Activated CD4-positive, alpha-beta T cell treated with anti-CD3 and anti-CD28 coated beads, Interleukin-2, amount 10 ng/mL, durations not matched to agents 7 days and 5 days (primary cell): ENCODE measurements at places on chromosomes 16 and 17. TPM values are rescaled to one million over a fixed set of nuclear protein-coding genes. Genes with fewer than 3 reads are reported as not detected.

Gene ICAM2
- total RNA-seq: 113 TPM

GRCh38 chr16:48865520-48865919, 255.5 kb upstream of the N4BP1 start:
- no peak for DNase-seq
- H3K27me3 ChIP-seq: no peaks in the 10 kb centered on the region
- no peak overlapping the region for H3K4me3 ChIP-seq
- H3K27ac ChIP-seq: no peak overlapping the region
- no peaks in the 10 kb centered on the region for H3K4me1 ChIP-seq

GRCh38 chr16:88886845-88887521, 20.5 kb upstream of the PABPN1L start:
- H3K4me1 ChIP-seq: peaks cover 5% of the 10 kb centered on the region
- DNase-seq: no peak
- H3K4me3 ChIP-seq: no peak overlapping the region
- H3K27me3 ChIP-seq: no peaks in the 10 kb centered on the region
- no peaks in the 10 kb centered on the region for H3K36me3 ChIP-seq

DNA sequence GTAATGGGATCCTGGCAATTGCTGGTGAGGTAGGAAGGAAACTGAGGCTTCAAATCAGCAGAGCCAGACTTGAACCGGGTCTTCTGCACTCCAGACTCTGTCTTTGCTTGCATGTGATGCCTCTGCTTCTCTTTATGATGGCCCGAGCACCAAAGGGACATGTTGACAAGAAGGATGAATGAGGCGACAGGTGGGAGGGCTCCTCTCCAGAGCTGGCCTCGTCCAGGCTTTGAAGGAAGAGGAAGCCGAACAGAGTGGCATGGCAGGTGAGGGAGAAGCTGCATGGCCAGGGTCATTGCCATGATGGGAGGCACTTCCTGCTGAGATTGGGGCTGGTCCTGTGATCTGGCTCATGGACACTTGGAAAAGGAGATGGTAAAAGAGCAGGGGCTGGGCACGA, 40.8 kb downstream of the AKAP1 start:
- H3K27ac ChIP-seq: no peak overlapping the region
- no peak overlapping the region for H3K4me3 ChIP-seq

GRCh38 chr17:75814900-75815373, 29.3 kb downstream of the UNC13D start:
- peaks cover 12% of the 10 kb centered on the region for H3K36me3 ChIP-seq
- peaks cover 6% of the 10 kb centered on the region for H3K4me1 ChIP-seq
- no peak for DNase-seq
- H3K4me3 ChIP-seq: no peak overlapping the region
- H3K27me3 ChIP-seq: no peaks in the 10 kb centered on the region

DNA sequence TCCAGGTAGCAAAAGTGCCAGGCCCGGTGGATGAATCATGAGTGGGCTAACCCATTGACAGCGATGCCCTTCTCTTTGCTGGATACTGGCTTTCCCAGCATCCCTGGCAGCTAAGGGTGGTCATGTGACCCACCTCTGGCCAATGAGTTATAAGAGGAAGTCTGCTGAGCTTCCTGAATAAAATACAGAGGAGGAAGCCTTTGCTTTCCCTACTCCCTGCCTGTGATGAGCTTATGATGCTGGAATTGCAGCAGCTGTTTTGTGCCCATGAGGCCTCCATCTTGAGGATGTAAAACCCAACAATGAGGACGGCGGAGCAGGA, 15.0 kb upstream of the ATP2A3 start:
- no peak overlapping the region for H3K27ac ChIP-seq
- peaks cover 19% of the 10 kb centered on the region for H3K4me1 ChIP-seq
- H3K27me3 ChIP-seq: no peaks in the 10 kb centered on the region
- no peak overlapping the region for H3K4me3 ChIP-seq

Gene CBX2
- total RNA-seq: 4.6 TPM

DNA sequence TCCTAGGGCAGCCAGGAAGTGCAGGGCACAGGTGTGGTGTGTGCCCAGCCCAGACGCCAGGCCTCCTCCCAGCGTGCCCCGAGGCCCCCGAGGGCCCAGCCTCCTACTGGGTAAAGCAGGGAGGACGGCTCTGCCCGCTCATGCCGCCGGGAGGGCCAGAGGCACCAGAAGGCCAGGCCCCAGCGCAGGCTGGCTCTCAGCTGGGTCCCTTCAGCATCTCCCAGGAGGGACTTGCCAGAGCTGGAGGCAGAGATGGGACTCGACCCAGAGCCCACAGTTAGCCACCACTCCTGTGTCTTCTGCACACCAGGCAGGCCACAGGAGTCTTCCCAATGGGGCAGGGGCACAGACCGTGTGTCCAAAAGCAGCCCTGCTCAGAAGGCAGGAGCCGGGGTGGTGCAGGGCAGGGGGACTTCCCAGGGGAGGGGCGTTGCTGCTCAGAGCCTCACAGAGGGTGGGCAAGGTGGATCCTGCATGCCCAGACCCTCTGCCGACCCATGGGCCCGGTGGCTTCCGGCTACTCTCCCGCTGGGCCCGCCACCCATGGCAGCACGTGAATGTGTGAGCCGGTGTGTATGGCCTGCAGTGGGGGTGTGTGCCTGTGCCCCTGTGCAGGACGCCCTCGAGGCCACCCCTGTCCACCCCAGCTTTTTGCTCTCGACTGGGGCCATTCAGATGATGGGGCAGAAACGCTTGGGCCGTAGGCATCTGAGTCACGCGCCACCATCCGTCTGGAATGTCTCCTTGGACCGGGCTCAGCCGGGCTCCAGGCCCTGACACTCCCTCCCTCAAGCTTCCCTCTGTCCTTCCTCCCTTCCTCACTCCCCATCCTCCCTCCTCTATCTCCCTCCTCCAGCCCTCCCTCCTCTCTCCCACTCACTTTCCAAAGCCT, 5.7 kb upstream of the ZNF469 start:
- H3K27ac ChIP-seq: no peak overlapping the region
- H3K4me1 ChIP-seq: no peaks in the 10 kb centered on the region
- H3K36me3 ChIP-seq: no peaks in the 10 kb centered on the region
- peaks cover under 1% of the 10 kb centered on the region for H3K27me3 ChIP-seq

Gene CDR2L
- total RNA-seq: 0.40 TPM

DNA sequence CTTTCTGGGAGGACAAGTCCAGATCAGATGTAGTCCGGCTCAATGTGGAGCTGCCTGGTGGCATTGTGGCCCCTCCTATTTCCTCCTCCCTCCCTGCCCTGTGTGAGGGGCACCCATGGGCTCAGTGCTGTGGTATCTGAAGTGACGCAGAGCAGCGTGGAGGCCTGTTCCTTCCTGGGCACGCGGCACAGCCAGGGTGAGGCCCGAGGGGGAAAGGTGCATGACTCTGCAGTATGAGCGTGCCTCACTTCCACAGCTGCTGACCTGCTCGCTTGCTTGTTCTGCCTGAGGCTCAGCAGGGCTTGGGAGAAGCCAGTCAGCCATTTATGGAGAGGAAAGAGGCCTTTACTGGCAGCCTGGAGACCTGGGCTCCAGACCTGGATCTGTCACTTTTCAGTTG, 11.7 kb downstream of the TMEM238L start:
- no peak for DNase-seq
- H3K36me3 ChIP-seq: no peaks in the 10 kb centered on the region
- H3K27ac ChIP-seq: no peak overlapping the region
- H3K4me3 ChIP-seq: no peak overlapping the region
- H3K27me3 ChIP-seq: no peaks in the 10 kb centered on the region

- peaks cover 1% of the 10 kb centered on the region for H3K4me1 ChIP-seq
- no peak overlapping the region for H3K4me3 ChIP-seq
- no peaks in the 10 kb centered on the region for H3K36me3 ChIP-seq
Measured at GRCh38 chr16:89046491-89046890, 47.2 kb upstream of the ACSF3 start.

- peaks cover 58% of the 10 kb centered on the region for H3K36me3 ChIP-seq
- no peak for DNase-seq
- no peaks in the 10 kb centered on the region for H3K27me3 ChIP-seq
- no peak overlapping the region for H3K4me3 ChIP-seq
- H3K4me1 ChIP-seq: peaks cover 39% of the 10 kb centered on the region
Measured at GRCh38 chr17:29713626-29714025, 90.9 kb upstream of the CORO6 start.

GRCh38 chr16:9077091-9077809, 14.2 kb upstream of the HAPSTR1 start:
- DNase-seq: no peak
- peak overlapping the region; percentile 80 for H3K27ac ChIP-seq
- no peaks in the 10 kb centered on the region for H3K27me3 ChIP-seq

Gene HAGHL
- 5.0 TPM for total RNA-seq

DNA sequence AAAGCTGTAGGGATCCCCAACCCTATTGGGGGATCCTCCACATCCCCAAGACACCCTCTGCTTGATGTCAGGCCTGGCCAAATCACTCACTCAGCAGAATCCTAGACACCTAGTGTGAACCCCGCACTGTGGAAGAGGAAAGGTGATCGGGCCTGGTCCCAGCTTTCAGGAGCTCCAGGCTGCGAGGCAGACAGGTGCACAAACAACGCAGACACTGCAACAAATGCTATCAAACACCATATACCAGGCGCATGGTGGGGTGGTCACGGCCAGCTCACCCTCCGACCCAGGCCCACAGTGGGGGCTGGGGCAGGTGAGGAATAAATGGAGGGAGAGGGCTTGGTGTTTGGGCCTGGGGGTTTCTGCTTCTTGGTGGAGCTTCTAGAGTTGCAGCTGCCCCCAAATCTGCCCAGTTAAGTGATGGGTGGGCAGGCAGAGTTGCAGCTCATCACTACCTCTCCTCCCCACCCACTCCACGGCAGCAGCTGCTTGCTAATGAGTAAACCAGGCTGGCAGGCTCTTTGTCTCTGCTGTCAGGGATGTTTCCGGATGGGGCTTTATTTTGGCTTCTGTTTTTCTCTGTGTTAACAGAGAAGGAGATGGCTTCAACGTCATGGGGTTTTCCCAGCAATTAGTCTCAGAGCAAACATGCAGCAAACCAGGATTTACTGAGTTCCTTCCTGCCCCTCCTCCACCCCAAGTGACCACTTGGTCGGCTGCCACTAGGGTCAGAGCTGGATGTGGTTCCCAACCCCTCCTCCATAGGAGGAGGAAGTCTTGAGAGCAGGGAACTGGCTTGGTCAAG, 46.6 kb downstream of the PECAM1 start:
- peaks cover 25% of the 10 kb centered on the region for H3K4me1 ChIP-seq
- H3K4me3 ChIP-seq: no peak overlapping the region
- no peaks in the 10 kb centered on the region for H3K27me3 ChIP-seq
- H3K27ac ChIP-seq: peak overlapping the region; percentile 66
- peaks cover 3% of the 10 kb centered on the region for H3K36me3 ChIP-seq

Gene ANKRD13B
- total RNA-seq: 12.8 TPM

Gene MT4
- not detected for total RNA-seq

GRCh38 chr17:37082985-37083384, 134.2 kb downstream of the AATF start:
- H3K27ac ChIP-seq: no peak overlapping the region
- DNase-seq: no peak
- H3K4me1 ChIP-seq: peaks cover 13% of the 10 kb centered on the region
- no peaks in the 10 kb centered on the region for H3K27me3 ChIP-seq
- peaks cover 10% of the 10 kb centered on the region for H3K36me3 ChIP-seq

Gene CDH13
- not detected for total RNA-seq

GRCh38 chr17:37802712-37803416, 58.0 kb upstream of the HNF1B start:
- H3K36me3 ChIP-seq: no peaks in the 10 kb centered on the region
- no peak for DNase-seq
- H3K27me3 ChIP-seq: peaks cover 17% of the 10 kb centered on the region
- H3K27ac ChIP-seq: no peak overlapping the region
- H3K4me3 ChIP-seq: no peak overlapping the region

DNA sequence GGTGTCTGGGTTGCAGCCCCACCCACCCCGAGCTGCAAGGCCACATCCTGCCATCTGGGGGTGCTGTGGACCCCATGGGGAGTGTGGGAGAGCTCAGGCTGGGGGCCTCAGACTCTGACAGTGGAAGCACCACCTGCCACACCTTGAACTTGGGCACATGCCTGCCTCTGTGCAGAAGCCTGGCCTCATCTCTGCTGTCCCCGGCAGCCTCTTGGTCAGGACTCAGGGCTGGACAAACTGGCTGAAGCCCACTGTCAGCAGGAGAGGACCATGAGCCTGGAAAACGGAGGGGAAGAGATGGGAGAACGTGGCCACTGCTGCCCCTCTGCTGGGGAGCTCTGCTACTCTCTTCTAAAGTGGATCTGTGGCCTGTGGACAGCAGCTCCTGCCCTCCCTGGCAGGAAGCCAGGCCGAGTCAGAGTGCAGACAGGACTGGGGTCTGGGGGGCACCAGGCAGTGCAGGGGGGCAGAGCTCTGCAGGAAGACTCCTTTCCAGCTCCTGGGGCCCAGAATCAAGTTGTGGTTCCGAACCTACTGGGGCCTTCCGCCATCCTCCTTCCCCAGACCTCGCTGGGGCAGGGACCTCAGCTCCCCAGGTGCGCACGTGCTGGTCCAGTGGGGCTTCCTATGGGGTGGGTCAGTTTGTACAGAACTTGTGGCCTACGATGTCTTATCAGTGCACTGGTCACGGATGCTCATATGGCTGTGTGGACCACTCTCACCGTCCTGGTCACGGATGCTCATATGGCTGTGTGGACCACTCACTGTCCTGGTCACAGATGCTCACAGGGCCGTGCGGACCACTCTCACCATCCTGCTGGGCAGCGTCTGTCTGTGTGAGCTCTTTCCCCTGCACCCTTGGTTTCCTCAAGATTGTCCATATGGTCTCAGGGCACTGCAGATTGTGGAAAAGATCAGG, 207.7 kb downstream of the LAT start:
- H3K4me1 ChIP-seq: no peaks in the 10 kb centered on the region
- no peak overlapping the region for H3K4me3 ChIP-seq
- DNase-seq: no peak
- no peak overlapping the region for H3K27ac ChIP-seq

GRCh38 chr16:19177111-19177739, 9.2 kb downstream of the SYT17 start:
- H3K36me3 ChIP-seq: no peaks in the 10 kb centered on the region
- no peaks in the 10 kb centered on the region for H3K4me1 ChIP-seq
- no peak for DNase-seq
- H3K4me3 ChIP-seq: no peak overlapping the region
- no peak overlapping the region for H3K27ac ChIP-seq

DNA sequence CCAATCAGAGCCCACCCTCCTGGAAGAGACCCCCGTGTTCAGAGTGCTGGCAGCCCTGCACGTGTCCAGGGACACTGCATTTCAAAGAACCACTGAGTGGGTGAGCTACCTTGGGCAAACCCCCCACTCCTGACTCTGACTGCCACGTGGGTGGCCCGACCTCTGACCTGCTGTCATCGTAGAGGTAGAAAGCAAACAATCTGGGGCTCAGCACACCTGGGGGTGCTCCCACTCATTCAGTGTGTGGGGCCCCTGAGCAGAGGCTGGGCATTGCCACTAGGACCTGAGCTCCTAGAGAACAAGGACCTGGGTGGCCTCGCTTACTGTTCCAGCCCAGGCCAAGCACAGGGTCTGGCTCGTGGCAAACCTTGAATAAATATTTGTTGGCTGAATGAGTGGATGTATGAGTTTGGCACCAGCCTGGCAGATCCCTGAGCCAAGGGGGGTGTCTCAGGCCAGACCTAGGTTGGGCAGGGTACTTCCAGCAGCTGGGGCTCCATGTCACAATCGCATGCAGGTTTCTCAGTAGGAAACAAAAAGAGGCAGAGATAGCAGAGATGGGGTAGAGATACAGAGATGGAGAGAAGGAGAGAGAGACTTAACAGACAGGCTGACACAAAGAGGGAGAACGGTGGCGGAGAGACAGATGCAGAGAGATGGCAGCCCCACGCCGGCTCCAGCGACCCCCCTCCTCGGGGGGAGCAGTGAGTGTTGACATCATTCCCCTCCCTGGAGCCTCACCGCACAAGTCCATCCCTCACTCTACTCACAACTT, 5.4 kb upstream of the DRC7 start:
- H3K36me3 ChIP-seq: no peaks in the 10 kb centered on the region
- H3K27ac ChIP-seq: peak overlapping the region; percentile 85
